Activated CD8-positive, alpha-beta memory T cell treated with anti-CD3 and anti-CD28 coated beads, Interleukin-2, amount 50 U/mL, for 4 hours (primary cell): ENCODE measurements at places on chromosomes 2 and 18.

GRCh38 chr18:79335833-79336360 lies 59.8 kb upstream of the NFATC1 start:
- DNase-seq: no peak

- no peak for DNase-seq
These were observed 35.8 kb downstream of the FAM178B start for GRCh38 chr2:96950381-96951124.

DNA sequence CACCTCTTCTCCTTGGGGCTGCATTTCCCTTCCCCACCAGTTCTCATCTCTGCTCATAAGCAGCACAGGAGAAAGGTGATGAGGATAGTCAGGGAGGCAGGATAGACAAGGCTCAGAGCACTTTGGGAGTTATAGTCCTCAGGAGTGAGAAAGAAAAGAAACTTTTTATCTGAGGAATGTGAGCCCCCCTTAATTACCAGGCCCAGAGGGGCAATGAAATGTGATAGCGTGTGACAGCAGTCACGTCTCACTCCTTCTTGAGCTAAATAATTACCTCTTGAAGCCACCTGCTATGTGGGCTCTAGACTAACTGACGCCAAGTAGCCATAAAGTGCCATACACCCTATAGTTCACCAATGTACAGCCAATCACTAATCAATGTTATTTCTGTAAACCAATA lies 105.8 kb downstream of the SPP2 start:
- DNase-seq: no peak

- DNase-seq: no peak
These were observed 73.0 kb upstream of the SMIM21 start for GRCh38 chr18:75500545-75500944.

DNA sequence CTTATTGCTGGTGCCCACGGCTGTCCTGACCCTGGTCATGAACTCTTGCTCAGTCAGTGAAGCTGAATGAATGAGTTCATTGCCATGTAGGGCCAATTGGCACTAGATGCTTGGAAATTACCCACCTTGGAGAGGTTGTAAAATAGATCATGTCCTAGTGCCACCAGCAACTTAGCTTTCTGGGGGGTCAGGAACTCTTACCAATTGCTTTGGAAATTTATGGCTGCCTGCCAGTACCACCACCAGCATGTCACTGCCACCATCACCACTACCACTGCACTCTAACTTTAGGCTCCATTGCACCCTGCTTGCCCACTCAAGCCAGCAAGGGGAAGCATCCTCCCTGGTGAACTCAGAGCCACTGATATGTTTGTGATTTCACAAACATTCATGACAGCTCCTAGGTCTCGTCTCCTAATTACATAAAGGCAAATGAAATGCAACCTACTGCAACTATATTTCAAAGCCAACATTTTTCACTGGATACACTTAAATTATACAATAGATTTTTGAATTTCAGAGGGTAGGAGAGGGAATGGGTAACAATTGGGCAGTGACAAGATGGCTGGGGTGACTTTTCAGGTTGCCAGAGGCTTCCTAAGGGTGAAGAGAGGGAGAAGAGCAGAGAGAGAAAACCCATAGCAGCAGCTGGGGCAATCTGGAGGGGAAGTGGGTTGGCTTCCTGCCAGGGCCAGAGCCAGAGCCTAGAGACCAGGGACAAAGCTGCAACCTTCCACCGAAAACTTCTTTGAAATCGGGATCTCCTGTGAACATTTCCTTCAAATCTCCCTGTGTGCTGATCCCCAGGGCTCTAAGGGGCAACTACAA lies 3.5 kb upstream of the EMILIN1 start:
- peak; percentile 47 for DNase-seq

DNA sequence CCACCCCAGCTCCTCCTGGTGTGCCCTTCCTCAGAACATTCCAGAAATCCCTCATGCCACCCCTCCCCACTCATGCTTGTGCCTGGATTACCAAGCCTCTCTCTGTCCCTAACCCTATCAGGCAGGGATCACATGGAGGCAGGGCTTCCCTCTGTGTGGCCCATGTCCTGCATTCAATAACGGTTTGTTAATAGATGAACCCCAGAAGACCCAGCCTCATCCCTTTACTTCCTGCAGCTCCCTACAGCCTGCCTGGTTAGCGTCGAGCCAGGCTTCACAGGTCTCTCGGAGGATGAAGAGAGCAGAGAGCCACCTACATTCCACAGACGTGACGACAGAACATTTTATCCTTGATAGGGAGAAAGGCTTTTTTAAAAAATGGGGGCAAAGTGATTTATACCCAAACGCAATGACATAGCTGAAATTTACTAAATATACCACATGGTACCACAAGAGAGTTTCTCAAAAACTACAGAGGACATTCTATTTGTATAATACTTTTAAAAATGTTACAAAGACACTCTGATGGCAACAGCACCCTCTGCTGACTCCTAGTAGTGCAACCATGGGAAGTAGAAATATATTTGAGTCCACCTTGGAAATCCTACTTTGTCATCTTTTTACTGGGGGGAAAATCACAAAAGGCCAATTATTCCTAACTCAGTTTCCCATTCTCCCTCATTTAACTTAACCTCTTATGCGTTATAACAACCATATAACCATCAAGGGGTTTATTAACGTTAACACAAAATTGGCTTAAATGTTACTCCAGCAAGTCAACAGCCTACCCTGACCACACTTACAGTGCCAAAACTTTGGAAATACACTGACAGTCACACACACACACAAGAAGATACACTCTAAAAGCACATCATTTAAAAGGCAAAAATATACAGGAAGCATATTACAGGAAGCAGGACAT lies 30.7 kb downstream of the FBXO15 start:
- DNase-seq: no peak

DNA sequence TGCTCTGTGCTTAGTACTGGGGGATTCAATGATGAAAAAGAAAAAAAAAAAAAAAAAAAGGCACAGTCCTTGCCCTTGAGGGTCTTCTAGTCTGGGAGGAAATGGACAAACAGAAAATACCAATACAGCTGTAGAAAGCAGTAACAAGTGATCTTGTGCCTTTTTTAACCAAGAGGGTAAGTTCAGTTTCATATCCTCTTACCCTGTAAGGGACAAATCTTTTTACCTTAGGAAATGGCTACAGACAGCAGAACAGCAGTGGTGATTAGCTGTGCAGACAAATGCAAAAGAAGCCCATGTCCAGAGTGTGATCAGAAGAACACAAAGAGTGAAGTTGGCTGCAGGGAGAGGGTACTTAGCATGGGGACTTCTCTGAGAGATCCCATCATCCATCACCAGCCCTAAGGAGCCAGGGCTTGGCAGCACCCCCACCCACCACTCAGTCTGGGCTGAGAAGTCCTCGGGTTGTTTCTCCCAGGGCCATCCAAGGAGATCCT lies 102.9 kb downstream of the ALPK2 start:
- DNase-seq: no peak

GRCh38 chr2:240032406-240033329 lies 2.4 kb upstream of the OR6B2 start:
- no peak for DNase-seq

- DNase-seq: no peak
These were observed 1.9 kb upstream of the ST3GAL5 start for GRCh38 chr2:85890522-85891176.

DNA sequence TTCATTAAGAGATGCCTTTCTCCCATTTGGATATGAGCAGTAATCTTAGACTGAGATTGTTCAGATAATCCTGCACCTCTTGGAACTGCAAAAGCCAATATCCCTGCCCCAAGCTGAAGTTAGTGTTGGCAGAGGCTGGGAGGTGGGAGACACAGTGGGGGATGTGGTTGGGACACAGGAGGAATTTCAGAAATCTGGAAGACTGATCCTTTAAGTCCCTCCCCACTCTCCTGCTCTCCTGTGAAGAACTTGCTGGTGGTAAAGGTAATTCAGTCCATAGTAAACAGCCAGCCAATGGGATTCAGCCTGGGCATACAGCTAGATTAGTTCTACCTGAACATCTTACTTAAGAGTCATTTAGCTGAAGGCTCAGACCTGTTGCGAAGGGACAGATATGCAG lies 50.0 kb upstream of the TMEM178A start:
- DNase-seq: no peak

GRCh38 chr18:34591920-34592444 lies 118.1 kb upstream of the DTNA start:
- no peak for DNase-seq

GRCh38 chr2:173943738-173944137 lies 21.4 kb downstream of the SP3 start:
- DNase-seq: no peak

GRCh38 chr18:48295586-48296311 lies 113.4 kb downstream of the ZBTB7C start:
- no peak for DNase-seq

DNA sequence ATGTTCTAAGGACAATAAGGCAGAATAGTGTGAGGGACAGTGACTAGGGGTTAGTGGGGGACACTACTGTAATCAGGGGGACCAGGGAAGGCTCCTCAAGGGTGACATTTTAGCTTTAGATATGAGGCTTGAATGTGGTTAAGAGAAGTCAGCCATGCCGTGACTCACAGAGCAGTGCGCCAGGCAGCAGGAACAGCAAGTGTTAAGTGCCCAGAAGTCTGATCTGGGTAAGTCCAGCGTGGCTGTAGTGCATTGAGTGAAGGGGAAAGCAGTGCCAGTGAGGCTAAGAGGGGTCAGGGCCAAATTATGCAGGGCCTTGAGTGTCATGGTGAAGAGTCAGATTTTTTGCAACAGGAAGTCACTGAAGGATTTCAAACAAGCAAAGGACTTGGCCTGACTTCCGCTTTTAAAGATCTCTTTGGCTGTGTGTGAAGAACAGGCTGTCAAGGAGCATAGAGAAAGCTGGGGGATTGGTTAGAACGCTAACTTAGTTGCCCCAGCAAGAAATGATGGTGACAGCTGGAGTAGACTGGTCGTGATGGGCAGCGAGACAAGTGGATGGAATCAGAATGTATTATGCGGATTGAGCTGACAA lies 151.5 kb downstream of the MSH2 start:
- no peak for DNase-seq

DNA sequence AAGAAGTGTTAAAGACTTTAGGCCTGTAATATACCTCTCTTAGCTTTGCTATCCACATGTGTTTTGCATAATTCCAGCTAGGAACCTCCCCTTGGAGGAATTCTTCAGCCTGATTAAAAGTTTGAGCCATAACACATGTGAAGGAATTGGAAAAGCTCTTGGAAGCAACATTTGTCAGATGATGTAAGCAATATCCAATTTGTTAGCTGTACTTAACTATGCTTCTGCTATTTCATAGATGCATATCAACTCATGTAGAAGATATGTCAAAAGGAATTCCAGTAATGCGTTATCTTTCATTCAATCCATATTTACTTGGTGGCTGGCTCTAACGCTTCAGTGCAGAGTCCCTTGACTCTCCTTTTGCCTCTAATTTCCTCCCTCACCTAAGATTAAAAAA lies 46.2 kb downstream of the PKP4 start:
- no peak for DNase-seq
